ENCODE measurements at places on chromosomes 6 and 20.

GRCh38 chr6:30097902-30098768 lies 14.8 kb downstream of the TRIM31 start:
- no peak for DNase-seq

- no peak for DNase-seq
Observed at GRCh38 chr6:133435065-133435728, 194.0 kb downstream of the EYA4 start.

GRCh38 chr6:111892431-111892830 lies 19.2 kb upstream of the FYN start:
- no peak for DNase-seq

- no peak for DNase-seq
Observed at GRCh38 chr6:35035481-35036030, 105.6 kb downstream of the TCP11 start.

DNA sequence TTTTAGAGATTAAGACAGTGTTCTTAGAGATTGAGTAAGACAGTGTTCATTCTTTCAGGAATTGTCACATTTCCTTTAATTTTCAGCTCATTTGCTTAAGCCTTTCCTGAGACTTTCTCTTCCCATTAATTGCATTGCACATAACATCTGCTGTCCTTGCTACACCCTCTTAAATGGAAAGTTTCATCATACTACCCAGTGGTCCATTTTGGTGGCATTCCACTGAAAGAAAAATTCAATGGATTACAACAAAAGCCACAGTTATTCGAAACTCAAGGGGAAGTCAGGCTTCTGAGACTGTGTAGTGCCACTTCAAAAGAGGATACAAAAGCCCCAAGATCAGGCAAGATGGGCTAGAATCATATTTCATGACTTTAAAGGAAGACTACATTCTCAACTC lies 64.0 kb downstream of the RSPO3 start:
- no peak for DNase-seq

DNA sequence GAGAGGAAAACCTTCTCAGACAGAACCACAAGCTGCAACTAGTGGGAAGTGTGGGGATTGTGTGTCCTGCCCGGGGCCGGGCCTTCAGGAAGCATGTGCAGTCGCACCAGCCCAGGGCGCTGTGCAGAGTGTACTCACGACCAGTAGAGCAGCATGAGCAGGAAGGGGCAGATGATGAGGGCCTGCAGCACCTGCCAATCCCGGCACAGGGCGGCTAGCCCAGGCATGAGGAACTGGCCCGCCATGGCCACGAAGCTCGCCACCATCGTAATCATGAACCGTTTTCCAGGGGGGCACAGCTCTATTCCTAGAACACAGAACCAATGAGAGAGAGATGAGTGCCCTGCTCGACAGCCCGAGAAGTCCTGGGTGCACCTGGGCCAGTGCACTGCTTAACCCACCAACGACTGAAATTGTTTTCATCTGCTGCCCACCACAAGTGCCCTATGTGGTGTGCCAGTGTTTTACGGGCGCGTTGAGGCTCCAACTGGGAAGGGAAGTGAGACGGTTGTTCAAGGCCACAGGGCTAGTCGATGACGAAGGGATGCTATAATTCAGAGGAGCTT lies 65.0 kb downstream of the PSMG4 start:
- no peak for DNase-seq

DNA sequence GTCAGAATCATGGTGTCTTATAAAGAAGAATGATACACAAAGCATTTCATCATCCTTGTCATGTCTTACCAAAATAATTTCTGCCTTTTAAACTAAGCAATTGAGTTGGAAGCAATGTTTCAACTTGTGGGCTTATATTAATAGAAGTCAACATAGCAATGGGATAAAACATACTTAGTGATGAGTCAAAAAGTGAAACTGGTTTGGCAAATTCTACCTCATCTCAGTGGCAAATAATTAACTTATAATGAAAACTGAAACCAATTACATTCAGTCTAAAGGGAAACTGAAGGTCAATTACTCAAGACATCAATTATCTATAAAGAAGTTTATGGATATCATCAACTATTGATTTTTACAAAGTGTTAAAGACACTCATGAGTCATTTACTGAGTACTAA lies 463.8 kb downstream of the BMP2 start:
- DNase-seq: no peak

GRCh38 chr20:32063695-32064094 lies 11.7 kb downstream of the HCK start:
- no peak for DNase-seq

- no peak for DNase-seq
Observed at GRCh38 chr20:39607141-39607540, 645.0 kb downstream of the DHX35 start.

GRCh38 chr6:23656255-23657194 lies 469.5 kb upstream of the NRSN1 start:
- DNase-seq: no peak

GRCh38 chr20:5070570-5070969 lies 49.2 kb downstream of the PCNA start:
- no peak for DNase-seq

DNA sequence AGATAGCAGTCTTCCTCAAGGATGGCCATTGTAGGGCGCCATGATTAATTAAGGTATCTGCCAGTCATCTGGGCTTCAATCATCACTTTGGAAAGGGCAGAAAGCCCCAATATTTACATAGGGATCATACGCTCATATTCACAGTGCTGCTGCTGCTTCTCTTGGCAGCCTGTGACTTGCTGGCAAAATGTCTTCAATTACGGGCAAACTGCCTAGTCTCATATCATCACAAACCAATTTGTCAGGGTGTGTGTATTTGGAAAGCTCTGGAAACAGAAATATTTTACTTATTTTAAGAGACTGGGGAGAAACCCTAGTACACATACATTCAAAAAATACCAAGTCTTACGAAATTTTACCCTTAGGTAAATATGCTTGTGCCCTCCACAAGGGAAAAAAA lies 77.6 kb downstream of the SAMD5 start:
- DNase-seq: no peak

DNA sequence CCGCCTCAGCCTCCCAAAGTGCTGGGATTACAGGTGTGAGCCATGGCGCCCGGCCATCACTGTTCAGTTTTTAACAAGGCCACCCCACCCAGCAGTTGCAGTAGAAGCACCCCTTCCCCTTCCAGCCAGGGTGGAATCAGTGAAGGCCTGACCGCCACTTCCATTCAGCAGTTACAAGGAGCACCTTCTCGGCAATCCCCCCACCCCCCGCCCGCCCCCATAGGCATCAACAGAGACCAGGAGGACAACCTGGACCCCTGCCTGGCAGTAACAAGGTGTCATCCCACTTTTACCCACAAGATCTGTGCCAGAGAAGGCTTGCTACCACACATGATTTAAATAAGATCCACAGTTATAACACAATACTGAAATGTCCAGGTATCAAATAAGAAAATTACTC lies 23.1 kb downstream of the NCR2 start:
- no peak for DNase-seq

- DNase-seq: no peak
Observed at GRCh38 chr6:81557811-81558210, 194.7 kb downstream of the TENT5A start.

Data from stimulated activated effector memory CD8-positive, alpha-beta T cell treated with anti-CD3 and anti-CD28 coated beads, Interleukin-12 subunit alpha, Interleukin-12 subunit beta, amount 100 ng/mL, for 72 hours (primary cell).